Activated CD4-positive, alpha-beta T cell treated with anti-CD3 and anti-CD28 coated beads, Interleukin-2, amount 10 ng/mL, durations not matched to agents 7 days and 5 days (primary cell): ENCODE measurements at places on chromosomes 6 and 20. TPM values are rescaled to one million over a fixed set of nuclear protein-coding genes. Genes with fewer than 3 reads are reported as not detected.

TMEM200A gene
- total RNA-seq, result 3.1 TPM

- DNase-seq, result no peak
Observed at GRCh38 chr6:53723331-53723730, 57.8 kb upstream of the KLHL31 start.

DNA sequence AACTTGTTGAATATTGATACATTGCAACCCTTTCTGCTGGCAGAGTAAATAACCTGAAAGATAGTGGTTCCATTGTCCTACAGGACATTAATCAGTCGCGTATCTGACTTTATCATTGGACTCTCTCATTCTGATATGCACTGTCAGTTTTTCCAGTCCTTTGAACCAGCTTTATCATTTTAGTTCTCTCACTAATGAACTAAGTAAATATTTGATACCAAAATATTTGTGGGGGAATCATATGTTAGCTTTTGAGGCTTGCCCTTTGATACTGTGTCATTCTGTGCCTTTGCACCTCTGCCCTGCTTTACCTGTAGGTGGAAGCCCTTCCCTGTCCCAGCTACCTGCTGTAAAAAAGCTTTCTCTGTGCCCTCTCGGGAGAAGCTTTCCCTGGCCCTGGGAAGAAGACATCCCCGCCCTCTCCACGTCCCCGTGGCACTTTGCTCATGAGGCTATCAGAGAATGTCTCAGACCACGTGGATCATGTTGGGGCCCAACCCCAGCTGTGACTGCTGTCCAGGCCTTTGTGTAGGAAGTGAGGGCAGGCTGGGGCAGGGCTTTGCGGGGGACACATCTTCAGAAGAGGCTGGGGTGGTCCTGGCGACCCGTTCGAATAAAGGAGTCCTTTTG lies 117.8 kb upstream of the NXT1 start:
- no peak for DNase-seq

DNA sequence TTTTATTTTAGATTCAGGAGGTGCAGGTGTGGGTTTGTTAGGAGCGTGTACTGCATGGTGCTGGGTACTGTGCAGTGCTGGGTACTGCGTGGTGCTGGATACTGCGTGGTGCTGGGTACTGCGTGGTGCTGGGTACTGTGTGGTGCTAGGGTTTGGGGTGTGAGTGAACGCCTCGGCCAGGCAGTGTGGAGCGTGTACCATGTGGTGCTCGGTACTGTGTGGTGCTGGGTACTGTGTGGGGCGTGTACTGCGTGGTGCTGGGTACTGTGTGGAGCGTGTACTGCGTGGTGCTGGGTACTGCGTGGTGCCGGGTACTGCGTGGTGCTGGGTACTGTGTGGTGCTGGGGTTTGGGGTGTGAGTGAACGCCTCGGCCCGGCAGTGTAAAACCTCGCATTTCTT lies 62.9 kb downstream of the WDR27 start:
- DNase-seq, result no peak

DNA sequence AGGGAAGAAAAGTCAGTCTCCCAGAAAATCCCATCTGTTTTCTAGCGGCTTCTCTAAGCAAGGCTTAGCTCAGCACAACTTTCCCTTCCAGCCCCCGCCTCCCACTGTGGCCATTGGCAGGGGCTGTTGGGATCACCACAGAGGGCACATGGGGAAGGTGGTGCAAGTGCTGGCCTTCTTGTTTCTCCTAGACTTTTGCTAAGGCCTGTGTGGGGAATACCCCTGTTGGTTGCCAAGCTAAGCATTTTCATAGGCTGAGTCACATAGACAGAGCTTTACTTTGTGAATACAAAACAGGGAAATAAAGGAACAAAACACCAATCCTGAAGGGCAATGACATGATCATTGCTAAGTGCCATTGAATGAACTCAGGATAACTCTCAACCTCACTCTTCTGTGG lies 32.4 kb upstream of the TIAM2 start:
- no peak for DNase-seq

DNA sequence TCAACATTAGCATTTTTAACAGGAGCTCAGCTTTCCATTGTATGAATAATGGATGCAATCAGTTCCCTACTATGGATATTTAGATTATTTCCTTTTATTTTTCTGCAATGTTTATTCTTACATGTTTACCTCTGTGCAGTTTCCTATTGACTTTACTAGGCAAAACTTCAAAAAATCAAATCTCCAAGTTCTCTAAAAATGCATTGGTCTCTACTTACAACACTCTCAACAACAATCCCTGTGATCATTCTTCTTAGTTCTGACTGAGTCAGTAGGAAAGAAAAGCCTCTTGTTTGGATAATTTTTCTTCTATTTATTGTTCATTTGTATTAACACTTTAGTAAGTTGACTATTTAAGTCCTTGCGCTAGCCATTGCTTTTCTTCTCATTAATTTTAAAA lies 126.1 kb downstream of the KIF13A start:
- DNase-seq, result no peak
